ENCODE measurements at places on chromosomes 3 and 15. TPM values are rescaled to one million over a fixed set of nuclear protein-coding genes. Genes with fewer than 3 reads are reported as not detected.

The P2RY13 gene
- not detected for total RNA-seq

The LRRC31 gene
- 15.2 TPM for total RNA-seq

DNA sequence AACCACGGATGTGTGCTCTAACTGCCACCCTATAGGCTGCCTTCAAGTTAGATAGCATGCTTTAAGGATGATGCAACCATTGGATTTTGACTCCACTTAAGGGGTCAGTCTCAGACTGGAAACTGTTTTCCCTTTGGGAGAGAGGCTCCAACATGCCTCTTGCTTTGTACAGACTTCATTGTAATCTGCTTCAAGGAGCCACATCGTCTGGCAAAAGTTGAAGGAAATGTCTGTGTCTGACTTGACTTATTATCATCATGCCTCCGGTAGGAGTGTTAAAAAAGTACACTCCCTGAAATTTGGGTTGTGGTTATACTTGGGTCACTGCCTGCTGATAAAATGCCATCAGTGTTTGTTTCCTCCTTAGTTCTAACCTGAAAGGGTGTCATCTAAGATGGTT, 245.4 kb upstream of the CDIN1 start:
- H3K27ac ChIP-seq: no peak overlapping the region
- no peak overlapping the region for H3K4me3 ChIP-seq
- H3K27me3 ChIP-seq: no peaks in the 10 kb centered on the region
- DNase-seq: no peak

The GOLGA8S gene
- not detected for total RNA-seq

The HTR3E gene
- total RNA-seq: not detected

The ACP3 gene
- total RNA-seq: 10.3 TPM

The ALPK3 gene
- 0.58 TPM for total RNA-seq

DNA sequence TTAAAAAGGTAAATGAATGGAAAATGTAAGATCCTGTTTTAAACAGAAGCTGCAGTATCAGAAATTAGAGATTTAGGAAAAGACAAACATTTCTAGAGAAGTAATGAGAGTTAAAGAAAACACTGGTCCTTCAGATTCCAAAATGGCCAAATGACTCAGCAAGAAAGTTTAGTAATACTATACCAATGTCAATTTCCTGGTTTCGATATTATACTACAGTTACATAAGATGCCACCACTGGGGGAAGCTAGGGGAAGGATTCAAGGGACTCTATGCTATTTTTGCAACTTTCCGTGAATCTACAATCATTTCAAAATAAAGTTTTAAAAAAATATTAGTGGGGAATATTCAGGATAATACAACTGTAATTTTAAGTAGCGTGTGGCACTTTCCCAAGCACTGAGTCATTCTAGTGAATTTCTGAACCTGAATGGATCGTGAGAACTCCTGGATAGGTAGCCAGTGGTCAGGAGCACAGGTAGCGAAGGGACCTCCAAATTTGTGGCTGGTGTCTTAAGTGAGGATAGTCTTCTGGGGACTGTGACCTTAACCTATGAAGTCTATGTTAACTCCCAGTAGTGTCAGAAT, 37.6 kb downstream of the TMCC1 start:
- H3K36me3 ChIP-seq: peaks cover 4% of the 10 kb centered on the region
- H3K27ac ChIP-seq: peak overlapping the region; percentile 39
- H3K4me3 ChIP-seq: no peak overlapping the region
- no peak for DNase-seq
- H3K4me1 ChIP-seq: peaks cover 19% of the 10 kb centered on the region
- no peaks in the 10 kb centered on the region for H3K27me3 ChIP-seq

The THRB gene
- 21.9 TPM for total RNA-seq

The MME gene
- total RNA-seq: under 0.01 TPM

The MASP1 gene
- not detected for total RNA-seq

DNA sequence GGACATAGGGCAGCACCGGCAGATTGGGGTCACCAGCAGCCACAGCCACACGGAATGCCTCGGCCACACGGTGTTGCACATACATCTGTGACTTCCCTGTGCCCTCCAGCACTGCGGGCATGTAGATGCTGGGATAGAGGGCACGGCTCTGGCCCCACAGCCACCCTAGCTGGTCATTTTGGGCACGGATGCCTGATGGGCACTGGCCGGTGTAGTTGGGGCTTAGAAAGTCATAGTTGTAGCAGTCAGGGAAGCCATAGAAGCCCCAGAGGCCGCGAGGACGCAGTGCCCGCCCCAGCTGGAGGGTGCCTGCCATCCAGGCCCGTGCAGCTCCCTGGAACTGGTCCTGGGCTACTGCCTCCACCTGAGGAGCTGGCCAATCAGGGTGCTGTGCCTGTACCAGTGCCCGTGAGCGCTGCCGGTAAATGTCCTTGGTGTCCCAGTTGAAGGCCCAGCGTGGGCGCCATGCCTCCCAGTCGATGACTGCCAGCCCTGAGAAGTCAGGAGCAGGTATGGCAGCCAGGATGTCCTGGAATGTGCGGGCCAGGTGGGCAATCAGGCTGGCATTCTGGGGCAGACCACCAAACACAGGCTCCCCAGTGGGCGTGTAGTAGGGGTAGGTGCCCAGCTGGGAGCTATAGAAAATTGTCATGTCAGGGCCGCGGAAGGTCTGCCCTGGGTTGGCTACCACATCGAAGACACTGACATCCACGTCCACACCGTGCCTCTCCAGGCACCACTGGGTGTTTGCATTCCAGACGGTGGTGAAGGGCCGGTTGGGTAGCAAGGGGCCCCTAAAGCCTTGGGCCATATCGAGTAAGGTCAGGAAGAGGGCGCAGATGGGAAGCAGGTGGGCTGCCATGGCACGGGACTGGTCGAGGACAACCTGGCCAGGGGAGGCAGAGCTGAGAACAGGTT, 1.0 kb downstream of the HYAL1 start:
- no peak for DNase-seq
- H3K4me1 ChIP-seq: peaks cover 61% of the 10 kb centered on the region

The IQGAP1 gene
- total RNA-seq: 98.8 TPM

- DNase-seq: no peak
- no peaks in the 10 kb centered on the region for H3K4me1 ChIP-seq
- H3K27ac ChIP-seq: no peak overlapping the region
- no peaks in the 10 kb centered on the region for H3K27me3 ChIP-seq
- no peaks in the 10 kb centered on the region for H3K36me3 ChIP-seq
Observed at GRCh38 chr3:153445817-153446216, 283.8 kb downstream of the RAP2B start.

DNA sequence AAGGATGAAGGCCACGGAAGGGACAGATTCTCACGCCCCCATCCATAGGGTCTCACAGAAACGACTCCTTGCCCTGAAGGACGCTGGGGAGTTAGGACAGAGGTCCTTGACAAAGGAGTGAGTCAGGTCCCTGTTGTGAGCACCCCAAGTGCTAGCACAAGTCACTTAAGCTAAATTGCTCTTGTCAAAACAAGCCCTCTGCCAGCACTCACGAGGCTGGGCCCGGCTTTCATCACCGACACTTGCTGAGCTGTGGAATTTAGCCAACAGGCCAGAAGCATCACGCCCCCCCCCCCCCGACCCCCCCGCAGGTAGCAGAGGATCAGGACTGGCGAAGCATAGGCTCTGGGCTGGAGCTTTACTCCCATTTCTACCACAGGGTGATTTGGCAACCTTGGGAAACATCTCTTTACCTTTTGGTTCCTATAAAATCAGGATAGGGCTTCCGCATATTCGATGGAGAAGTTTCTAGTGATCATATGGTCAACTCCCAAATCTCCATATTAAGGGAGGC, 75.4 kb downstream of the ADCY5 start:
- no peaks in the 10 kb centered on the region for H3K36me3 ChIP-seq
- no peaks in the 10 kb centered on the region for H3K27me3 ChIP-seq
- peak overlapping the region; percentile 69 for H3K27ac ChIP-seq
- no peak for DNase-seq

GRCh38 chr3:53856964-53857363, 10.6 kb downstream of the IL17RB start:
- H3K4me3 ChIP-seq: no peak overlapping the region
- peaks cover 9% of the 10 kb centered on the region for H3K4me1 ChIP-seq
- no peak overlapping the region for H3K27ac ChIP-seq
- H3K36me3 ChIP-seq: peaks cover 41% of the 10 kb centered on the region

The ADAMTS7 gene
- total RNA-seq: 2.9 TPM

DNA sequence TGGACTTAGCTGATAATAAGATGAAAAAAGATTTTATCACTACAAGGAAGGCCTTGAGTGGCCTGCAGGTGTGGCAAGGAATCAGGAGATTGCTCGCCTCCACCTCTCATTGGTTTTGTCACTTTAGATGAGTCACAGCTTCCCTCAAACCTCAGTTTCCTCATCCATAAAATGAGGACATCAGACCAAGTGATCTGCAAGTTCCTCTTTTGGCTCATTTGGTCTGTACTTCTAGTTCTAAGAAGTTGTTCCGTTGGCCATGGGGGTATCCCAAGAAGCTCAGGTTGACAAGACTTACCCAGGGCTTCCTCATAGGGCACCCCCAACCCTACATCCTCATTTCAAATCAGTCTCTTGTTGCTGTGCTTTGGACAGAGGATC, 254.1 kb downstream of the UACA start:
- H3K4me3 ChIP-seq: no peak overlapping the region
- H3K4me1 ChIP-seq: peaks cover 21% of the 10 kb centered on the region
- no peak for DNase-seq

The VIPR1 gene
- total RNA-seq: 170 TPM

DNA sequence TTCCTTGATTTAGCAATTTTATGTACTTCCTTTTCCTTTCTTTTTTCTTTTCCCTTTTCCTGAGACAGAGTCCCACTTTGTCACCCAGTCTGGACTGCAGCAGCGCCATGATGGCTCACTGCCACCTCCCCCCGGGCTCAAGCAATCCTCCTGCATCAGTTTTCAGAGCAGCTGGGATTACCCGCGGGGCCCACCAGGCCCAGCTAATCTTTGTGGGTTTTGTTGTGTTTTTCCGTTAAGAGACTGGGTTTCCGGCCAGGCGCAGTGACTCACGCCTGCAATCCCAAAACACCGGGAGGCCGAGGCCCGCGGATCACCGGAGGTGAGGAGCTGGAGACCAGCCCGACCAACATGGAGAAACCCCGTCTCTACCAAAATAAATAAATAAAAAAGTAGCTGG, 17.7 kb downstream of the GOLGA8S start:
- H3K4me1 ChIP-seq: no peaks in the 10 kb centered on the region
- no peaks in the 10 kb centered on the region for H3K27me3 ChIP-seq
- no peak overlapping the region for H3K4me3 ChIP-seq
- no peak for DNase-seq

- H3K4me1 ChIP-seq: peaks cover 3% of the 10 kb centered on the region
- H3K27ac ChIP-seq: no peak overlapping the region
- DNase-seq: no peak
- H3K4me3 ChIP-seq: no peak overlapping the region
- no peaks in the 10 kb centered on the region for H3K36me3 ChIP-seq
- no peaks in the 10 kb centered on the region for H3K27me3 ChIP-seq
Observed at GRCh38 chr3:120049072-120049471, 45.2 kb downstream of the GSK3B start.

The SNURF gene
- total RNA-seq: not detected

- no peaks in the 10 kb centered on the region for H3K27me3 ChIP-seq
- H3K27ac ChIP-seq: peak overlapping the region; percentile 5
- H3K4me1 ChIP-seq: peaks cover 77% of the 10 kb centered on the region
- no peak overlapping the region for H3K4me3 ChIP-seq
- DNase-seq: no peak
Observed at GRCh38 chr3:30692498-30693130, 86.2 kb downstream of the TGFBR2 start.

DNA sequence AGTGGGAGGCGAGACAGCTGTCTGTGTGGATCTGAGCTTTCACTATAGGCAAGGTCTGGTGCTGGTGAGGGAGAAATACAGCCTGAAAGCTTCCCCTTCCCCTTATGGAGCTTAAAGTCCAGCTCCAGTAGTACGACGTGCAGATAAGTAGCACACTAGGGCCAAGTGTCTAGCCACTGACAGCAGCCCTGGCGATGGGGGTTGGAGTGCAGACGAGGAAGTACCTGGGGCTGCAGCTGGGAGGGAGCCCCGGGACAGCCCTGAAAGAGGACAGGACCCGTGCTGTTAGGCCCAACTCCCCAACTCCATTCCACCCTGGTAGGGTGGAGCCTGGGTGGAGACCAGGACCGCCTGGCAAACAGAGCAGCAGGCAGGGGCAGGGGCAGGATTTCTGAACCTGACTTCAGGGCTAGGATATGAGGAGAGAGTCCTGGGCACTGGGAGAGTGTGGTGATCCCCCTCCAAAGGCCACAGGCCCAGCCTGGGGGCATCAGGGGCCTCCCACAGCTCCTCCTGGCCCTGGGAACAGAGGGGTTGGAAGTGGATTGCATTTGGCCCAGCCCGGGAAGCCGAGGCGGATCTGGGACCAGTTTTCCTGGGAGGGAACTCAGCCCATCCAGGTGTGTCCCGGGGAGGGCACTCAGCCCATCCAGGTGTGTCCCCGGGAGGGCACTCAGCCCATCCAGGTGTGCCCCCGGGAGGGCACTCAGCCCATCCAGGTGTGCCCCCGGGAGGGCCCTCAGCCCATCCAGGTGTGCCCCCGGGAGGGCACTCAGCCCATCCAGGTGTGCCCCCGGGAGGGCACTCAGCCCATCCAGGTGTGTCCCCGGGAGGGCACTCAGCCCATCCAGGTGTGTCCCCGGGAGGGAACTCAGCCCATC, 42.8 kb downstream of the BDH1 start:
- H3K4me3 ChIP-seq: no peak overlapping the region
- H3K36me3 ChIP-seq: peaks cover 10% of the 10 kb centered on the region
- H3K4me1 ChIP-seq: no peaks in the 10 kb centered on the region
- DNase-seq: no peak
- peak overlapping the region; percentile 16 for H3K27ac ChIP-seq
- H3K27me3 ChIP-seq: no peaks in the 10 kb centered on the region

- no peak for DNase-seq
- H3K27me3 ChIP-seq: no peaks in the 10 kb centered on the region
- H3K4me3 ChIP-seq: no peak overlapping the region
- H3K36me3 ChIP-seq: no peaks in the 10 kb centered on the region
- H3K4me1 ChIP-seq: no peaks in the 10 kb centered on the region
- H3K27ac ChIP-seq: no peak overlapping the region
Observed at GRCh38 chr3:171563298-171563697, 103.1 kb upstream of the TNIK start.

- H3K27me3 ChIP-seq: peaks cover 26% of the 10 kb centered on the region
- no peak for DNase-seq
- H3K36me3 ChIP-seq: no peaks in the 10 kb centered on the region
- H3K27ac ChIP-seq: no peak overlapping the region
Observed at GRCh38 chr15:66025972-66026371, 156.7 kb downstream of the RAB11A start.
